ENCODE measurements at places on chromosomes 7 and 10.

DNA sequence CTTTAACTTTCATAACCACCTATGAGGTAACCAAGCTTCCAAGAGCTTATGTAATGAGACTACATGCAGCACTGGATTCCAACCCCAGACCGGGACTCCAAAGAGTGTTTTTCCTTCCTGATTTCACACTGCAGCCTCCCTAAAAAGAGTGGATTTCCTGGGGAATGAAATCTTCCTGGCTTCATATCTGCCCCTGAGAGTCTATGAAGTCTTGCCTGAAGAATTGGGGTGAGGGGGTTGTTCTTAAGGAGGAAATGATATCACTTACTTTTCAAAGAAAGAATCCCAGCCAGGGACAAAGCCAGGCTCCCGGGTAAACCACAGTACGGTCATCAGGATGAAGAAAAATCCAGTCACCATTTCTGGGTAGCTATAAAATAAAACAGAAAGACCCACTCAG lies 29.7 kb downstream of the STMP1 start:
- no peak for DNase-seq

- DNase-seq, result peak; percentile 16
These were observed 26.4 kb downstream of the CDK6 start for GRCh38 chr7:92809760-92810573.

GRCh38 chr7:26193432-26194207 lies 6.9 kb downstream of the HNRNPA2B1 start:
- no peak for DNase-seq

DNA sequence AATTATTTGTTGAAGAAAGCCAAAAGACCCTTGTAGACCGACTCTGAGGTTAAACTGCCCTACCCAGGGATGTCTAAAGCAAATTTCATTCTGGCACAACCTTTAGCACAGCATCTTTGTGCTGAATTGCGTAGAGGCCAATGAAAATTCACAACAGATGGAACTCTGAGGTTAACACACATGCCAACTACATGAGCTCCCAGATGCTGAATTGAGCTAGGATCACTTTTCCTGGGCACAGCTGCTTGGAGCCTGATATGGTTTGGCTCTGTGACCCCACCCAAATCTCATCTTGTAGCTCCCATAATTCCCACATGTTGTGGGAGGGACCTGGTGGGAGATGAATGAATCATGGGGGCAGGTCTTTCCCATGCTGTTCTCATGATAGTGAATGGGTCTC lies 158.0 kb upstream of the PTN start:
- no peak for DNase-seq

DNA sequence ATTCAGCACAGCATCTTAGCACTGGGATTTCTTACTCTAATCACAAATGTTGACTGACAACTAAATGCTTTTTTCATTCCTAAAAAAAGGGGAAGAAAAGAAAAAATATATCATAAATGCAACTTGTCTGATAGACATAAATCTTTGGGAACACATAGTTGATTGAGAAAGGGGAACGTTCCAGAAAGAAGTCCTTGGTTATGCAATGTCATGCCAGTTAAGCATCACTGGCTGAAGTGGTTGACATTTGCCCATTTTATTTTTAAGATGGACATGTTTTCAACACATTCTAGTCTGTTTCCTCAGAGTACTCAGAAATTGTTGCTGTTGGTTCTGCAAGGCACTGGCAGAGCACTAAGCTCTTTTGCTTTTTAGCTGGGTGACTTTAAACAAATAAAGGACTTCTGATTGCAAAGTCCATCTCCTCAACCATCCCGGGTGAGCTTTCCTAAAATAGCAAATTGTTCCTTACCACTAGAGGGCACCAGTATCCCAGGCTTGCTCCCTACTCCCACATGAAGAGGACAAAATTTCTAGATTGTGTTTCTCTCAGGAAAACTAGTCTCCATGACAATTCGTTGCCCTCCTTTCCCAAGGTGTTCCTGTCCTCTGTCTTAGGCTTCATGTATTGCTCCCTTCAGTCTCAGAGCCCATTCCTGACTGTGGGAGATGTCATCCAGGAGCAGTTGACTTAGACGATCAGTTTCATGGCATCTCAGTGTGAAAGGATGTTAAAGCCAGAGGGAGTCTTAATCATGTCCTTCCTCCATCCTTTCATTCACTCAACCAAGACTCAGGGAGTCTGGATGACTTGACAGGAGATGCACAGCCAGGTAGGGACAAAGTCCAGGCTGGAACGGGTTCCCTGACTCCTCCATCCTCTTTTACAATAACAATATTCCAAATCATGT lies 23.9 kb downstream of the OPALIN start:
- DNase-seq, result no peak

DNA sequence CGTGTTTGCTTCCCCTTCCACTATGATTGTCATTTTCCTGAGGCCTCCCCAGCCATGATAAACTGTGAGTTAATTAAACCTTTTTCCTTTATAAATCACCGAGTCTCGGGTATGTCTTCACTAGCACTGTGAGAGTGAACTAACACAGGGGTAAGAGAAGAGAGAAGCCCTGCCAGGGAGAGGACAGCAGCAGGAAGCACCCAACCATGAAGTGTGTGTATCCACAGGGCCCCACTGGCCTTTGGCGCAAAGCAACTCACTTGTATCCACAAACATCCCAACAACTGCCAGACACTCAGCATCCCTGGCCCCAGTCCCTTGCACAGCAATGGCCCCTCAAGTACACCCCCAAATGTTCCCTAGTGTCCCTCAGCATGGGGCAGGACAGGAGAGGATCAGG lies 115.1 kb downstream of the MAD1L1 start:
- no peak for DNase-seq

- DNase-seq, result no peak
These were observed 345.6 kb upstream of the LRGUK start for GRCh38 chr7:133781486-133782090.

DNA sequence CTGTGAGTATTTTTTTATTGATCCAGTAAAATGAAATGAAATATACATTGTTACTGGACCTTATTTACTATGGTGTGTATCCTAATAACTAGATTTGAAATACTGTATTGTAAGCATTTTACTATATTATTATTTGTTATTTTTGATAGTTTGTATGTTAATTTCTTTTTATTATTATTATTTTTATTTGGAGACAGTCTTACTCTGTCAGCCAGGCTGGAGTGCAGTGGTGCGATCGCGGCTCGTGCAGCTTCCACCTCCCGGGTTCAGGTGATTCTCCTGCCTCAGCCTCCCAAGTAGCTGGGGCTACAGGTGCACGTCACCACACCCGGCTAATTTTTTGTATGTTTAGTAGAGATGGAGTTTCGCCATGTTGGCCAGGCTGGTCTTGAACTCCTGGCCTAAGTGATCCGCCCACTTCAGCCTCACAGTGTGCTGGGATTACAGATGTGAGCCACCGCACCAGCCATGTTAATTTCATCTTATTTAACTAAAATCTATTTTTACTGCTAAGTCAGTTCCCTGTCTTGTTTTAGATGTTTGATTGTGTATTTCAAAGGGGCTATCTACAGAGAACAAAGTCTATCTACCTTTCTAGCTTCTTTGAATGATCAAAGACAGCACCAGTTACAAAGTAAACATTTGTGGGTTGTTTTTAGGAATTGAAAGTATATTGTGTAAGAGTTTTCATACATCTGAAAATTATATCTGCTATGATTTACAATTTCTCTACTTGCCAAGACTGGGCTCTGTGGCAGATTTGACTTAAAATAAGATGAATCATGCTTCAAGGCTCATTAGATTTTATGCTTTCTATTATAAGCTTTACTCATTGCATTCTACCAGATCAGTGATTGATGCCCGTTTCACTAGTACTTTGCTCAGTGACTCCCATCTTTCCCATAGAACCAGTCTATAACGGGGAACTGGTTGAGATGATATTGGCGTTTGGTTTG lies 41.6 kb downstream of the CDC123 start:
- no peak for DNase-seq

GRCh38 chr7:149141893-149142292 lies 5.4 kb upstream of the ZNF398 start:
- no peak for DNase-seq

GRCh38 chr7:70589590-70589989 lies 542.4 kb upstream of the GALNT17 start:
- no peak for DNase-seq

GRCh38 chr7:44263326-44264082 lies 61.9 kb downstream of the CAMK2B start:
- no peak for DNase-seq

DNA sequence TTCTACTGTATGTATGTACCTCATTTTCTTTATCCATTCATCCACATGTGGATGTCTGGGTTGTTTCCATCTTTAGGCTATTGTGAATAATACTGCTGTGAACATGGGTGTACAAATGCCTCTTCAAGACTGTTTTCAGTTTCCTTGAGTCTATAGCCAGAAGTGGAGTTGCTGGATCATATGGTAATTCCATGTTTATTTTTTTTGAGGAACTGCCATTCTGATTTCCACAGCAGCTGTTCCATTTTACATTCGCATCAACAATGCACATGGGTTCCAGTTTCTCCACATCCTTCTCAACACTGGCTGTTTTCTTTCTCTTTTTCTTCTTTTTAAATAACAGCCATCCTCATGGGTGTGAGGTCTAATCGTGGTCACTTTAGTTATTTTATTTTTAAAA lies 69.9 kb upstream of the CTBP2 start:
- DNase-seq, result no peak

DNA sequence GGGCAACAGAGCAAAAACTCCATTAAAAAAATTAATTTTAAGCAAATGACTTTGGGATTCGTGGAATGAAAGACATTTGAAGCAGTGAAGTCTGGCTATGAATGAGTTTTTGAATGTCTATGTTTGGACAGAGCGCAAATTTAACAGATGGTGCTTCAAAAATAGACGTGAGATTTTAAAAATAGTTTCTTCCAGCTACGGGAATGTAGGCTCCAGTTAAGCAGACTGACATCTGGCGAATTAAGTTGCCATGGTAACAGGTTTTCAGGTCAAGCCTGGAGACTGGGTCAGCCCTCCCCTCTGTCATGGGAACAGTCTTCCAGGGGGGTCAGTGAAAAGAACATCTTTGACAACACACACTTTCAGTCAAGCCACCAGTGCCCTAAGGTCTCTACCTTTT lies 62.0 kb downstream of the MYOF start:
- no peak for DNase-seq

DNA sequence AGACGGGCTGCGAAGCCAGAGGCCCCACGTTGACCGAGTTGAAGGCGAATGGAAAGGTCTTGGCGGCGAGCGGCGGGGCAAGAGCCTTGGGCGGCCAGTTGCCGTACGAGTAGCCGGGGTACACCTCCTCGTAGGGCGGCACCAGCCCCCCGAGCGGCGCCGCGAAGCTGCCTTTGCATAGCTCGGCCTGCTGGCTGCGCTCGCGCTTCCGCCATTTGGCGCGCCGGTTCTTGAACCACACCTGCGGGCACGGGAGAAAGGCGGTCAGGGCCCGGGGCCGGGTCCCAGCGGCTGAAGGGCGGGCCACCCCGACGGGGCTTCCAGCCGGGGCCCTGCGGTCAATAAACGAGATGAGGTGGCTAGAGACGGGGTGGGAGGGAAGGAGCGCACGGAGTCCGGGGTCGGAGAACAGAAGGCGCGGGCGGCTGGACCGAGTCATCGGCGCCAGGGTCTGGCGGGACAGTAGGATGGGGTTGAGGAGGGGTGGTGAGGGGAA lies 4.8 kb downstream of the ELOVL3 start:
- peak; percentile 24 for DNase-seq

DNA sequence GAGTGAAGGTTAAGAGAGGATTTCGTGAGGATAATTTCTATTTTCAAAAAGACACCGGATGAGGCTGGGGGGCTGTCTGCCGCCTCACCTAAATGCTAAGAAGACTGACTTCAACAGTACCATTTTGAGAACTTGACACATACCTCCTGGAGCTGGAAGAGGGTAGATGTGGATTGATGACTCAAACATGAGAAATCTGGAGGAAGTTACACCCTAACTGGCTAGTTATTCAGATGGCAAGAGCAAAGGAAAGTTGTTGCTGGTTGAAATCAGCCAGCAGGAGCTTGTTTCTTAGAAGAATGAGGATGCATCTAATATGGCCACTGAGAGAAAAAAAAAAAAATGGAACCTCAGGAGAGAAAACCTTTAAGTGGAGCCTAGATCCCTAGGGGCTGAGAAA lies 76.2 kb upstream of the KIAA1217 start:
- DNase-seq, result no peak

GRCh38 chr10:125123476-125124114 lies 36.8 kb downstream of the CTBP2 start:
- DNase-seq, result no peak

- no peak for DNase-seq
These were observed 2.5 kb downstream of the ACTR3B start for GRCh38 chr7:152762056-152762455.

DNA sequence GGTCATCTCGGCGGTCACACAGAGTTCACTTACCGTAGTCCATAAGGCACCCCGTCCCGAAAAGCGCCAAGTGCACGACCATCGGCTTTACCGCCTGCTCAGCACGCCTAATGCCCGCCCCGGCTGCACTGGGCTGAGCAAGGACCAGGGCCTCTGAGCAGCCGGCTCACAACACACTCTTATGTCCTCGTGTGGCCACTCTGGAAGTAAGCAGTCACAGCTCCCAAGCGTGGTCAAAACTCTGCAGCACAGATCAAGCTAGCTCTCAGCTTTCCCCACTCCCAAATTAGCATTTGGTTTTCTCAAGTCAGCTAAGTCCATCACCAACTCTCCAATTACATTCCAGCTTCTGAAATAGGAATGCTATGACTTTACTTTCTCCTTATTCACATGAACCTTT lies 57.7 kb downstream of the MAD1L1 start:
- DNase-seq, result no peak

DNA sequence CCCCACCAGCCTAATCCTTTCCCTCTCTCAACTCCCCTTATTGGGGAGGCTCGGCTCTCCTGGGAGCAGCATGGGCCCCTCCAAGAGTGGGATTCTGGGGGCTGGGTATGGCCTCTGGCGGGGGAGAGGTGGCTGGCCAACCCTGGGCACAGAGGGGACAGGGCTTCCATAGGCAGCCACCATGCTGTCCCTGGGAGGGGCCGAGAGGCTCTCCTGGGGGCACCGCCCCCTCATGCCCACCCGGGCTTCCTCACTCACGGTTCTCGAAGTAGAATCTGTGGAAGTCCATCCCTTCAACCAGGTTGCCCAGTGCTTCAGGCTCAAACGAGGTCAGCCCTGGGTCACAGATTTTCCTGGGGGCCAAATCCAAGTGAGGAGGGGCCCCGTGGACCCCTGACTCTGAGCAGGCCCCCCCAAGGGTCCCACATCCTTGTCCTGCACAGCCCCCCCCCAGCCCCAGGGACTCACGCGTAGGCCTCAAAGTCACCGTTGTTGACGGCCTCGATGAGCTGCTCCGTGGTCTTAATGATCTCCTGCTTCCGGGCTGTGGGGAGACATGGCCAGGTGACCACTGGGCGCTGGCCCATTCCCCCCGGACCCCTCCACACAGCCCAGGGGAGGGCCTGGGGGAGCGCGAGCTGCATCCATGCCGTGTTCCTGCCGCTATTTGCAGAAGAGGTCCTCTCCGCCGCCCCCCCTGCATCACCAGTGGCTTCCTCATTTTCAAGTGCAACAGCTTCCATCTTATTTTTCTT lies 19.8 kb downstream of the YKT6 start:
- DNase-seq, result no peak

GRCh38 chr7:30173058-30173897 lies 38.5 kb downstream of the MTURN start:
- DNase-seq, result no peak

Data from stimulated activated CD4-positive, alpha-beta T cell treated with anti-CD3 and anti-CD28 coated beads, Interleukin-4, amount 100 ng/mL, for 4 hours (primary cell).